Inflammatory macrophage treated with lipopolysaccharide for 1 hour (primary cell): ENCODE measurements at places on chromosomes 6 and 20.

DNA sequence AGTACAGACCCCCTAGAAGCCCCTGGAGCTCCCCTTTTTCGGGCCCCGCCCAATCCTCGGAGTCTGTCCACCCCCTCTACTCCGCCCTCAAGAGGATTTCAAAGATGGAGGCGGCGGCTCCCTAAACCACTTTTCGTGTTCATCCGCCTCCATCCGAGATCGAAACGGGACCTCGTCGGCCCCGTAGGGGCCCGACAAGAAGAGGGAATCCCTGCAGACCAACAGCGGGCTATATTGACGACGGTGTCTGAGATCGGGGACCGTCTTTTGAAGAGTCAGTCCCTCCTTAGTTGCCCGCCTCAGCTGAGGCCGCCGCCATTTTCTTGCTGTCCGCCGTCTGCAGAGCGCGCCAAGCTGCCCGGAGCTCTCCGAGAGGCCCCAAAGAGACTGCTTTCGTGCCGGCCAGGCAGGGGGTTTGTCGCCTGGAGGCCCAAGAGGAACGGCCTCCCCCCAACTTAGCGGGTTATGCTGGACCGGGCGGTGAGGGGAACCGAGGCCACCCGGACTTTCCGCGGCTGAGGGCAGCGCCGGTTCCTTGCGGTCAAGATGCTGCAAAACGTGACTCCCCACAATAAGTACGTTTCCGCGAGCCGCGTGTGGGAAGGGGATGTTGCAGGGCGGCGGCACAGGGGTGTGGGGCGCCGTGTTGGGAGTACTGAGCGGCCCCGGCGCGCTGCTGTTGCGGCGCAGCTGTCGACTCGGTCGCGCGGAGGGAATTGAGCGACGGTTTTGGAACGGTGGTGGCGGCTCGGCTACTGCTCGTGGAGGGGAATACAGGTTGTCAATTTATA lies 4.2 kb downstream of the BRD2 start:
- DNase-seq, result peak; percentile 61

GRCh38 chr6:79277109-79277508 lies 42.6 kb upstream of the HMGN3 start:
- no peak for DNase-seq

- DNase-seq, result peak; percentile 52
Observed at GRCh38 chr6:134432036-134432435, 114.1 kb upstream of the SGK1 start.

DNA sequence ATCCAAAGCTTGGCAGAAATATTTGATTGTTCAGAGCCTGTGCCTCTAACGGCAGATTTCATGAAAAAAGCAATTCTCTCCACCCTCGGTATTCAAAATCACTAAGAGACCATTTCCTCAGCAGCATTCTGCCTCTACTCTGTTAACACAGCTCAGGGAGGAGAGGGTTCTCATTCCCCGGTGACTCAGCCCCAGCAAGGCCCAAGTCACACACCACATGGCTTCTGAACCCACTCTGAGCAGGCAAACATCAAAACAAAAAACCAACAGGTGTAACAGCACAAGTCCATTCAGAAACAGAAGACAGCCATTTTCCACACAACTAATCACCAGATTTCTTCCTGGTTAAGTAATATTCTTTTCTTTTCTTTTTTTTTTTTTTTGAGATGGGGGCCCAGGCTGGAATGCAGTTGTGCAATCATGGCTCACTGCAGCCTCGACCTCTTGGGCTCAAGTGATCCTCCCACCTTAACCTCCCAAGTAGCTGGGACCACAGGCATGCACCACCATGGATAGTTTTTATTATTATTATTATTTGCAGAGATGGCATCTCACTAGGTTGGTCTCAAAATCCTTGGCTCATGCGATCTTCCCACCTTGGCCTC lies 55.4 kb downstream of the GFOD1 start:
- no peak for DNase-seq

GRCh38 chr6:130320908-130321307 lies 44.9 kb upstream of the TMEM200A start:
- DNase-seq, result no peak

- no peak for DNase-seq
Observed at GRCh38 chr6:42313941-42314570, 96.4 kb upstream of the MRPS10 start.

DNA sequence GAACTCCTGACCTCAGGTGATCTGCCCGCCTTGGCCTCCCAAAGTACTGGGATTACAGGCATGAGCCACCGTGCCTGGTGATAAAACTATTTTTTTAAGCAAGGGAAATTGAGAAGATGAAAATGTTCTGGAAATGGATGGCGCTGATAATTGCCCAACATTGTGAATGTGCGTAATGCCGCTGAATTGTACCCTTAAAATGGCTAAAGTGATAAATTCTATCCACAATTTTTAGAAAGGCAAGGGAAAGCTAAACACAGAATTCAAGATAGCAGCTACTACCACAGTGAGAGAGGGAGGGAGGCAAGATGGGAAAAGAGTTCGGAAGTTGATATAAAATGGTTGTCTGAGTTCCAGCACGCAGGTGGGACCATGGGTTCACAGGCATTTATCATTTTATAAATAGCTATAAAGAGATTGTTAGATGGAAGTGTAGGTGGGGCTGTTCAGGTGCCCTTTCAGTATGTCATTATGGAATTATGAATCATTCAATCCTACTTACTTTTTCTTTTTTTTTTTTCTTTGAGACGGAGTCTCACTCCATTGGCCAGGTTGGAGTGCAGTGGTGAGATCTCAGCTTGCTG lies 8.3 kb downstream of the RIPOR3 start:
- no peak for DNase-seq

GRCh38 chr6:116136373-116136772 lies 10.4 kb upstream of the COL10A1 start:
- no peak for DNase-seq

DNA sequence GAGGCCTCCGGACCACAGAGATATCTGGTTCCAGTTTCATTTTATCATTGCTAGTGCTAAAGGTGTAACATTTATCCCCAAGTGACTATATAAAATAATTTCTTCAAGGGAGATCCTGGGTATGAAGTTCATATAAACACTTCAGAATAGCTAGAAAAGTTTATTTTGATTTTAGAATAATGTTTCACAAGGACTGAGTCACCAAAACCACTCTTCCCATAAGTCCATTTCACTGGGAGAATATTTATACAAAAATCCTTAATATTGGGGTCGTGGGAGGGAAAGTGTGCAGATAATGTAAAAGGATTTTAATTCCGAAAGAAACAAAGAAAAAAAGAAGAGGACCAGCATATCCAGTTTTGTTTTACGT lies 128.1 kb downstream of the ISM1 start:
- no peak for DNase-seq

GRCh38 chr20:54126806-54127655 lies 46.8 kb downstream of the CYP24A1 start:
- no peak for DNase-seq

DNA sequence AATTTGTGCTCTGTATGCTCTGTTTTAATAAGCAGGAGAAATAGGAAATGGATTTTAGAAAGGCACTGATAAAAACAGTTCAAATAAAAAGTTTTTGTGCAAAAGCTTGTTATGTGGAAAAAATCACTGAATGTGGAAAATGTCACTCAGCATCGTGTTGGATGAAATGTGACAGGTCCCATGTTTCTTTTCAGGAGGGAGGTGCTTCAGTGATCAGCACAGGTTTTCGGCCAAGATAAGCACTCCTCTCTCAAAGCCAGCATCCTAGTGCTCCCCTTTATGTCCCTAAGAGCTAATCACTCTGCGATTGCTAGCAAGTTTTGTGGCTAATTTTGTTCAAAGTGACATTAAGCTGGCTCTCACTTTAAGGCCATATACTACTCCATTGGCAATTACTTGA lies 12.0 kb downstream of the UBE3D start:
- DNase-seq, result no peak

DNA sequence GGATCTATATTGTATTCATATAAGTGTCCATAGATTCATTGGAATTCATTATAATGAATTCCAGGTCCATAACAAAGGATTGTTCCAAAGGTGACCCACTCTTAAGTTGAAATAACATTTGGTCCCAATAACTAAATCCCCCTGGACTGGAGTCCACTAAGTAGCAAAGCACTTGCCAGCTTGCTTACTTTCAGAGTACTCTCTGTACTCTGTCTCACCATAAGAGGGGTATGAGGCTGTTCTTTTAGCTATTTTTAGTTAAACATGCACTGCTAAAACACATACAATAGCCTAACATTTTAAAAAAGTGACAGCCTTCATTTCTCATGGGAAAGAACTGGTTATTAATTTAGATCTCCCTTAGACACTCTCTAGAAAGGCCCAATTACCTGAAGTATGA lies 16.7 kb upstream of the ARHGAP18 start:
- no peak for DNase-seq

DNA sequence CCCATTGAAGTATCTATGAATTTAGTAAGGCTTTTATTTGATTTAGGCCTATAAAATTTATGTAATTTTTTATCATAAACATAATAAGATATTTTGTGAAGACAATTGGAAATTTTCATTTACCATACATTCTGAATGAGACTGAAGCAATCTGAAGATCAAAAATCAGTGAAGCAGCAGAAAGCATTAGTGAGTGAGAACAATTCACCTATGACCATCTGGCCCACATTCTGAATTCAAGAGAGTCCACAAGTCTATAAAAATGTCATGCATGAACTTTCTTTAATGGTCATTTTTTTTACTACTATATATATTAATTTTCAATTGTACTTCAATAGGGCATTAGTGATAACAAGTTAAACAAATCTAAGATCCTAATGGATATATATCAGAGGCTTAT lies 1026.6 kb upstream of the MAP3K7 start:
- no peak for DNase-seq

GRCh38 chr20:31826074-31826473 lies 6.9 kb downstream of the MYLK2 start:
- no peak for DNase-seq

GRCh38 chr6:14578994-14579393 lies 461.4 kb downstream of the CD83 start:
- DNase-seq, result no peak

DNA sequence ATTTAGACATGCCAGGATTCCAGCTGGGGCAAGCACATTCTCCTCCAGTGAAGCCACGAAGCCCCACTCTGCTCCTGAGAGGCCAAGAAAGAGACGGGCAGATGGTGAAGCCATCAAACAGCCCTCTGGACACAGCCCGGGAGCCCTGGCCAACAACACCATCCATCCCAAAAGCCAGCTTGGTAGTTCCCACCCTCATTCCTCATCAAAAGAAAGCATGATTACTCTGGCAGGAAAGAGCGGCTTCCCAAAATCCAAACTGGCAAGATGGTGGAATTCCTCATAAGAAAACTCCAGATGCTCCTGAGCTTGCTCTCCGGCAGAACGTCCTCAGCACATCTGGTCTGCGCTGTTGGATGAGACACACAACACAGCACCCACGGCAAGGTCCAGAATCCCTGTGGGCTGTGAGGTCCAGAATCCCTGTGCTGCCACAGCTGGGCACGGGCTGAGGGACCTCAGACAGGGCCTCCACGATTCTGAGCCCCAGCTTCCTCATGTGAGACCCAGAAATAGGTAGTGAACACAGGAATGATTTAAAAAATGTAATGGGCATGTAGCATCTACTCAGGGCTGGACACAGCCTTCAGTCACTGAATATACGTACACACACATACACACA lies 52.6 kb downstream of the THBS2 start:
- no peak for DNase-seq

GRCh38 chr20:17500271-17500670 lies 30.9 kb downstream of the BFSP1 start:
- DNase-seq, result no peak

- DNase-seq, result no peak
Observed at GRCh38 chr6:137726582-137726981, 140.5 kb upstream of the TNFAIP3 start.
